ENCODE measurements at places on chromosomes 5 and 9.
A peak's percentile ranks its signal among the peaks of the same experiment; 100 is the strongest.

GRCh38 chr5:122195802-122196394, 66.6 kb downstream of the ZNF474 start:
- peak; percentile 62 for DNase-seq

DNA sequence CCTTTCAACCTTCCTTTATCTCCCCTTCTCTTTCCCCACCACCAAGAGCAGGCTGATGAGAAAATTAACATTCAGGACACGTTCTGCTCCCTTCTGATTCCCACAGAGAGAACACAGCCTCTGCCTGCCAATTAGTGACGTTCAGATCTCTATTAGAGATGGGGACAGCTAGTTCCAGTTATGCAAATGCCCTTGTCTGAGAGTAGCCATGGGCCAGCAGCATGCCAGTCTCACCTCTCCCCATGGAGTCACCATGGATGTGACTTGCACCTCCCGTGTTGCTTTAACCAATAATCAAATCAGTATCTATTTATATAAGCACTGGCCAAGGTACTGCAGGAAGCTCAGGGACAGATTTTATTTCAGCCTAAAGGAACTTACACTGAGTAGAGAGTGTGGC, 61.3 kb downstream of the KCNIP1 start:
- DNase-seq: peak; percentile 88

- peak; percentile 89 for DNase-seq
These were observed 47.3 kb downstream of the S1PR3 start for GRCh38 chr9:89038382-89039103.

DNA sequence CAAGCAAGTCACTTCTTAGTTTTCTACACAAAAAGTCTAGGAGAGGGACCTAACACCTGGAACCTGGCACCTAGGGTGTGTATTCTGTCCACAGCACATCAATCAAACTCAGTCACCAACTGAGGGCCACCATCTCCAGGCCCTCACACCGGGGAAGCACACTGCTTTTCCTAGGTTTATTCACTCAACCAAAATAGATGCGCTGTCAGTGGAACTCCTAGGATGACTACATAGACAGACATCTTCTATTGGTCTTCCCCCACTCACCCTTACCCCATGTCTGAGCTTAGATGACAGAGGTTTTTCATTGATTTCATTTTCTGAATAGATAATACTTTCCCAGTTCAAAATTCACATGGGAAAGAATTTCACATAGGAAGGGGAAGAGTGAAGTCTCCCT, 59.2 kb downstream of the RNF130 start:
- DNase-seq: no peak

DNA sequence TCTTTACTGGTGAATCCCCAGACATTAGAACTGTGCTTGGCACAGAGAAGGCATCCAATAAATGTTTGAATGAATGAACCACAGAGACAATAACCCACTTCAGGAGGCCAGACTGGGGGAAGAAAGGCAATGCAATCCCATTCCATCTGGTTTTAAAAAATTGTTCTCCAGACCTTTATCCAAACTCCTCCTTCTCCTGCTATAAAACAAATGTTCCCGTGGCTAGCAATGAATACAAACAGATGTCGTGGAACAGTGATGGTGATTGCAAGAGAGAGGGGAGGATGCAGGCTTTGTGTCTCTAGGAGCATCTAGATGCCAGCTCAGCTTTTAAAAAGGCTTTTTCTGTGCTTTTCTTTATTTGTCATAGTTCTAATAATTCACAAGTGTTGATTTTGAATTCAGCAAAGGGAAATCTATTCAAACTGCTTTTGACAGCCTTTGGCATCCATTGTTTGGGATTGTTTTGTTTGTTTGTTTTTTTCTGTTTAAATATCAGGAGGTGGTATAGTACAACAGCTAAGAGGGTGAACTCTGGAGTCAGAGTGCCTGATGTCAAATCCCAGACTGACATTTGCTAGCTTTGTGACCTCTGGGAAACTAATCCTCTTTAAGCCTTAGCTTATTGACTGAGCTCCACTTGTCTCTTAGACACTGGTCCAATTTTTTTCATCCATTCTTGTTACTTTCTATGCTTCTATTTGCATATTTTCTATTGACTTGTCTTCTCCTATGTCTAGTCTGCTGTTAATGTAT, 59.1 kb downstream of the TNFSF15 start:
- no peak for DNase-seq

DNA sequence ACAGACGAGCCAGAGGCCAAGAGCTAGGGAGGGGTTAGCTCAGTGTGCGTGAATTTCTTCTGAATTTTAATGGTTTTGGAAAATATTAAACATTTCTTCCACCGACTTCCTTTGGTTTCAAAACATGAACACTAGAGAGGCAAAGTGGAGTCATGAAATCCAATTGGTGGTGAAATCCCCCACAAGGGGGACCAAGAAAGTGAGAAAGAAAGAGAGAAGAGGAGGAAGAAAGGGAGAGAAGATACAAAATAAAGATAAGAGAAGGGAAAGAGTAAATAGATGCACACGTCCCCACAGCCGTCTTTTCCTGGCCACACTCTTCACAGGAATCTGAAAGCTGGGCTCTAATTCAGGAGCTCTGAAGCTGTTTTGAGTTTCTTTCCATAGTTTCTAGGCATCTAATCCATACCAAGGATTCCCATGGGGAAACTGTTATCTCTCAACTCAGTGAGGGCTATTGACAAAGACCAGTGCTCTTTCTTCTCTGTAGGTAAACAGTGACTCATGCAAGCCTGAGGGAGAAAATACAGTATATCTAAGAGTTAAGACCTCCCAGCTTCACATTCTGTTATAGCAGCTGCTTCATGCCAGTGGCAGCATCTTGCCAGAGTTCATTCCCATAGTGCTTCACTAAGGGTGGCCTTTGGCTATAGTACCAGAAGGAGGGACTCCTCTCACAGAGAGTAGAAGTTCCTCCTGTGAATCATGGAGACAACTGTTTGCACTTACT, 115.8 kb upstream of the LIFR start:
- no peak for DNase-seq

- DNase-seq: peak; percentile 7
These were observed 181.1 kb upstream of the SPEF2 start for GRCh38 chr5:35436400-35437057.

- no peak for DNase-seq
These were observed 2.6 kb downstream of the CTNNAL1 start for GRCh38 chr9:109010746-109011145.

GRCh38 chr9:68762570-68762969, 57.5 kb downstream of the PIP5K1B start:
- no peak for DNase-seq

- DNase-seq: no peak
These were observed 20.4 kb upstream of the PRUNE2 start for GRCh38 chr9:76926324-76926741.

DNA sequence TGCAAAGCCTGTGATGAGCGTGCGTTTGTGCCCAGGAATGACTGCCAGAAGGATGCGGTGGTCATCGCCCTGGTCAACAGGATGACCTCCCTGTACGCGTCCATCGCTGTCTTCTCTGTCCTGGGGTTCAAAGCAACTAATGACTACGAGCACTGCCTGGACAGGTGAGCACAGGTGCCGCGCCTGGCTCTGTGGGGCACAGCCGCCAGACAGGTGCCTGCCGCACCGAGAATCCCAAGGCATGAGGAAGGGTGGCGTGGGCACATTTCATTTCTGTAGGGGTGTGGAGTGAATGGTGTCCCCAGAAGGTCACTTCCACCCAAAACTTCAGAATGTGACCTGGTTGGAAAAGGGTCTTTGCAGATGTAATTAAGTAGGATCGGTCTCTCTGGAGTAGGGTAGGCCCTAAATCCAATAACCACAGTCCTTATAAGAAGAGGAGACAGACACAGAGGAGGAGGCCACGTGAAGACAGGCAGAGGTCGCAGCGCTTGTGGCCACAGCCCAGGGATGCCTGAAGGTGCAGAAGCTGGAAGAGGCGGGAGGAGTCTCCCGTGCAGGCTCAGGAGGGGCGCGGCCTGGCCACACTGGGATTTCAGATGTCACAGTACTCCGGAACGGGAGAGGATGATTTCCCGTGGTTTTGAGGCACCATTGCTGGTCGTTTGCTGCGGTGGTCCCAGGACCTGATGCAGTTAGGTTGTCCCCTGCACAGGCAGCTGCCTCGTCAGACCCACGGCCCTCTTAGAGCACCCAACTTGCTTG, 15.5 kb downstream of the SLC6A18 start:
- DNase-seq: no peak

GRCh38 chr9:123305879-123306278, 37.5 kb upstream of the STRBP start:
- no peak for DNase-seq

- DNase-seq: no peak
These were observed 110.5 kb upstream of the LRRTM2 start for GRCh38 chr5:138985683-138986082.

- DNase-seq: no peak
These were observed 142.9 kb downstream of the HSD17B3 start for GRCh38 chr9:96158909-96159575.
